Nucleus accumbens (tissue), 56 donors: ENCODE measurements at places on chromosomes 7 and 10.

- no peak for DNase-seq
Observed at GRCh38 chr10:100713049-100713858, 32.1 kb upstream of the PAX2 start.

DNA sequence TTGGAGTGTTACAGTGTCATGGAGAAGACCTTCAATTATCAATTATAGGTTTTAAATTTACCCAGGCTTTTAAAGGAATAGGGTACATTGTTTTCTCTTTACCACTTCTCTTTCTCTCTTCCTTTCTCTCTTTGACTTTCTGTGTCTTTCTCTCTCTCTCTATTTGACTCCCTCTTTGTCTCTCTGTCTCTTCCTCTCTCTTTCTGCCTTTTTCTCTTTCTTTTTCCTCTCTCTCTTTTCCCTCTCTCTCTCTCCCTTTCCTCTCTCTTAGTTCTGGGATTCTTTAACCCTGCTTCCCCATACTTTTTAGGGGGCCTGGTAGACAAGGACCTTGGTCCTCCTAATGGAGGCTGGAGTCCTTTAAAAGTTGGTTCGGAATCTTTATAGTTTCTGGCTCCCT, 15.9 kb upstream of the GHITM start:
- no peak for DNase-seq

DNA sequence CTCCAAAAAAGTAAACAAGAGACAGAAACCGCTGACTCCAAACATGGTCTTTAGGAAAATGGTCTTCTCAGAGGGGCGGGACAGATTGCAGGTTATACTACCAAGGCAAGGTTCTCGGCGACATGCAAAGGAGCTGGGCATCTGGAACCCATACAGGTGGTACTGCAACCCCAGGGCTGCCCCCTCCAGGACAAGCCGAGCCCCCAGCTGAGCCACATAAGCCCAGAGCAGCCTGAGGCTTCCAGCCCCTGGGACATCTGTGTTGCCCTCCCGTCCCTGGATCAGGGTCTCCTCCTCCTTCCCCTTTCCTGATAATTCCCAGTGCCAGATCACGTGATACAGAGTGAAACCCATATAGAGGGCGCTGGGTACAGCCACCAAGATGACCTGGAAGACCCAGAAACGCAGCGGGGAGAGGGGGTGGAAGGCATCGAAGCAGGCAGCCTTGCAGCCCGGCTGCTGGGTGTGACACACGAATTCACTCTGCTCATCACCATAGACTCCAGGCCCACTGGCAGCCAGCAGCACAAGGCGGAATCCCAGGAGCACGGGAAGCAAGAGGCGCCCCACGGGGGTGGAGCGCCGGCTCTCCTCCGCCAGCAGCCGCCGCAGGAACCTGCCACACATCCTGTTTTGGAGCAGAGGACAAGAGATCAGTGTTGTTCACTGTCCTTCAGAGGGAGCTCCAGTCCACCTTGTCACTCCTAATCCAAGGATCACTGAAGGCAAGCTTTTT, at the start of gene GJC3:
GJC3 (minus strand) TSS at position 627 of the 736 bp plus-strand sequence; CDS start at position 627, 0 bp downstream.
- no peak for DNase-seq

- no peak for DNase-seq
Observed at GRCh38 chr10:48556065-48556464, 48.8 kb downstream of the ARHGAP22 start.

DNA sequence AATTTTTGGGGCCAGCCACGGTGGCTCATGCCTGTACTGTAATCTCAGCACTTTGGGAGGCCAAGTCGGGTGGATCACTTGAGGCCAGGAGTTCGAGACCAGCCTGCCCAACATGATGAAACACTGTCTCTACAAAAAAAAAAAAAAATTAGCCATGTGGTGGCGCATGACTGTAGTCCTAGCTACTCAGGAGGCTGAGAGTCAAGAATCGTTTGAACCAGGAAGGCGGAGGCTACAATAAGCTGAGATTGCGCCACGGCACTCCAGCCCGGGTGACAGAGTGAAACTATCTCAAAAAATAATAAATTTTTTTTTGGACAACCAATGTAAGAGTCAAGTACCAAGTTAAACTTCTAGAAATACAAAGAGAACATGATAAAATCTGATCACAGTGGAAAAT, 164.6 kb downstream of the AVL9 start:
- no peak for DNase-seq

GRCh38 chr7:139495580-139496125, 12.2 kb upstream of the KLRG2 start:
- no peak for DNase-seq

- DNase-seq = no peak
Observed at GRCh38 chr7:127954357-127954748, 76.9 kb downstream of the LRRC4 start.

DNA sequence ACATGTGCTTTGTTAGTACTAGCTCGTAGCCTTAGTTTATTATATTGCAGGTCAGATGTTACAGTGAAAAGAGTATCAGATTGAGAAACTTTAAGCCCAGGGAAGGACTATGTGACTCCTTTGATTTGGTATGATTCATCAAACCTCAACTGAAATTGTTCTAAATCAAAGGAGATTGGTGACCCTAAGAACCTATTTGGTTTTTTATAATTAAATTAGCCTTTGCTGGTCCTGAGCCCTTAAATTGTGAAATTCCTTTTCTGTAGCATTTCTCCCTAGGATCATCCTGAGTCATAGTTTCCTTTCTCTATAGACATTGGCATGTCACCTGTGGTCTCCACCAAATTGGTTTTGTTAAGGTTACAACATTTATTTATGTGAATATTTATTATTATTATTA, 89.7 kb downstream of the POLR1F start:
- no peak for DNase-seq

DNA sequence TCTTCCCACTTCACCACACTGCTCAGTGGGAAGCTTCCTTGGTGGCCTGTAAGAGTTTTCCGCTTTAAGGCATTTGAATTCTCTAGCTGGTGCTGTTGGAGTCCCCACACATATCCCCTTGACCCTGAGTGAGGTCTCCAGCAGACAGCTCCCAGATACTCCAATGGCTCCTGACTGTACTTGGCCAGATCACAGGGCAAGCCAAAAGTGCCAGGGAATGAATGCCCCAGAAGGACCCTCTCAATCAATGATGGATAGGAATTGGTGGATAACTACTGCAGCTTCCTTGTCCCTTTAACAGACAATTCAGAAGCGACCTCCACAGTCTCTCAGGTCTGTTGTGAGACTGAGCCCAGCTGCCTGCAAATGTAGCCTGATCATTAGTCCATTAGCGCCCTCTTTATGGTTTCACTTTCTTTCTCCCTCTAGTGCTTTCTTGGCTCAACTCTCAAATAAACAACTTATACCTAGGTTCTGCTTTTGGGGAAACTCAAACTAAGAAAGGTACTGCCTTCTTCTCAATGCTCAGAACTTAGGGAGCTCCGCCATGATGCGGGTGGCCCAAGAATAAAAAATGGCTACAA, 283.0 kb downstream of the TCF7L2 start:
- no peak for DNase-seq

GRCh38 chr10:35765066-35765527, 123.0 kb upstream of the FZD8 start:
- DNase-seq = no peak

- DNase-seq = no peak
Observed at GRCh38 chr7:141466151-141466904, 84.9 kb upstream of the AGK start.

DNA sequence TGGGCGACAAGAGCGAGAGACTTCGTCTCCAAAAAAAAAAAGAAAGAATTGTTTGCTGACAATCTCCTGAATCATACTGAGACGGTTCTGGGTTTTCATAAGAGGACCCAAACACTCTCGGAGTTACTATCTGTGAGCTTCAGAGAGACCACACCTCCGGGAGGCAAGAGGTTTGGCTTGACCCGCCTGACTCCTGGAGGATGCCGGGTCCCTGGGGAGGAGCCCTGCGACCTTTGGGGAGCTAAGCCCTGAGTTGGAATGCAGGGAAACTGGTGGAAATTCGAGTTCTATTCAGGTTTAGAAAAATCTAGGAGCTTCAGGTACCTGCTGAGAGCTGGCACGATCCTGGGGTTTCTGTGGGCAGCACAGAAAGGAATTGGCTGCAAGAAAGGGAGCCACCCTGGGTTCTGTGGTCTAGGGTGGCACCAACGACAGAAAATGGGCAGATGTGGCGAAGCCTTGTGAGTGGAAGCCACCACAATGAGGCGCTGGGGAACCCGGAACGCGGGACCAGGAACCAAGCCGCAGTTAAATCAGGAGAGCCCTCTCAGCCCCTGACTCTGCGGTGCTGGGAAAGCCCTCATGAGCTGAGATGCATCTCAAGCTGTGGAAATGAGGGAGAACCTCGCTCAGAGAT, 21.9 kb upstream of the GATAD1 start:
- DNase-seq = no peak

GRCh38 chr7:110750931-110751605, 339.9 kb upstream of the LRRN3 start:
- DNase-seq = no peak

DNA sequence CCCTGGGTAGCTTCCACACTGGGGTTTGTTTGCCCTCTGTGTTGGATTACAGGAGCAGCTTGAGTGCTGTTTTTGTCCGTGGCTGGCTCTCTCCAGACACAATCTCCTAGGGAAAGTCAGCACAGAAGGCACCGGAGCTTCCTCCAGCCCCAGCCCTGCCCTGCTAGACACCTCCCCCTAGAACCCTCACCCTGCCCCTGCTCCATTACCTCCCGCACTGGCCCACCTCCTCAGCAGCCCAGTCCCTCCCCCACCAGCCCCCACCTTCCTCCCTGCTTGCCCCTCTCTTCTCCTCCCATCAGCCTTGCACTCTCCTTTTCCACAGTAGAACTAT, 130.5 kb downstream of the ADCY1 start:
- no peak for DNase-seq

- DNase-seq = no peak
Observed at GRCh38 chr10:112807013-112807412, 143.0 kb upstream of the TCF7L2 start.

DNA sequence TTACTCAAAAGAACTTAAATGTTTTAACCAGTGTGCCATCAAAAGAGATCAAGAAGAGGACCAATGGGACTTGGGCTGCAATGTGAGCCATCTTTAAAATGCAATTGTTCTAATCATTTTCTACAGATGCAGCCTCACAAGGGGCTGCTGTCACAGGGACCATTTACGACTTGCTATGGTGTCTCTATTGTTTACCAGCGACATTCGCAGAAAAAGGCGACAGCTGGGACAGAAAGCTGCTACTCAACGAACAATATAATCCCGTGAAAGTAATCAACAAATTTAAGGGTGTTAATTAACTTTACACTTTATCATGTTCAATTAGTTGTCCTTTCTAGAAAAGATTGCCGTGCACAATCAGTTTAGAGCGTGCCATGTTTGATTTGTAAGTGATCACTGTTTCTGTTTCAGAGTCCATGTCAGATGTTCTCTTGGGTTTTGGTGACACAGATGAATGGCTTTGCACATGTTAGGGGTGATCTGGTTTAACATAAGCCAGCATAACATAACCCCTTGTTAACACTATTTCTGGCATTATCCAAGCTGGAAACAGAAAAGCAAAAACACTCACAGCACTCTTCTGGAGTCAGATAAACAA, 110.8 kb downstream of the HIBADH start:
- DNase-seq = no peak

DNA sequence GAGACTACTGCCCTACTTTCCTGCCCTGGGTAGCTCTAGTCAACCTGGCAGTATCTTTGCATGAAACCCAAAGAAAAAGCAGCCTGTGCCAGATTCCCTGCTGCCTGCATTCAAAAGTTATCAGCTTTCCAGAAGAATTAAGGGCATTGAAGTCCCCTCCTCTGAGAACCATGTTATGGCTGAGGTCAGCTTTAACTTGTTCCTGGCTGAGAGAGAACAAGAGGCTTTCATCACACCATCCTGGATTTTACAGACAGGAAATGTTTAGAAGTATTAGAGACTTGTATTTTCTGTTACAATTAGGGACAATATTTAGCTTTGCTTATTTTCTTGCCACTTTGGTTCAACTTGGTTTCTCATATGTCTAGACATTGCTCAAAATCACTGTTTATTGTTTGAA, 238.8 kb downstream of the ARL4A start:
- no peak for DNase-seq

- DNase-seq = no peak
Observed at GRCh38 chr7:30526163-30526562, 21.5 kb upstream of the GGCT start.

DNA sequence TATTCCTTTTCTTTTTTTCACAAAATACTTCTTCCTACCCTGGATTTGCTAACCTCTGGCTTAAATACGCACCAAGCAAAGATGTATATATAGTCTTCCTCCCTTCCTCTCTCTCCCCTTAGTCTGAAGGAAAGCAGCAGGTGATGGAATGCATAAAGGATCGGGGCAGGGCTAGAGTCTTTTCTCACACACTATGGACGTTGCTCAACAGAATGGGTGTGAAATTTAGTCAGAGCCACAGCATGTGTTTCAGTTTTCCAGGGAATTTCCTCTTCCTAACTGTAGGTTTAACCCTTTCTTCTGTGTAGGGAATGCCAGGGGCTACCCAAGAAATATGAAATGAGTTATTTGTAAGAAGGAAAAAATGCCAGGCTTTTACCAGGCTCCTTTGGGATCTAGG, 71.4 kb upstream of the NFKB2 start:
- DNase-seq = no peak

DNA sequence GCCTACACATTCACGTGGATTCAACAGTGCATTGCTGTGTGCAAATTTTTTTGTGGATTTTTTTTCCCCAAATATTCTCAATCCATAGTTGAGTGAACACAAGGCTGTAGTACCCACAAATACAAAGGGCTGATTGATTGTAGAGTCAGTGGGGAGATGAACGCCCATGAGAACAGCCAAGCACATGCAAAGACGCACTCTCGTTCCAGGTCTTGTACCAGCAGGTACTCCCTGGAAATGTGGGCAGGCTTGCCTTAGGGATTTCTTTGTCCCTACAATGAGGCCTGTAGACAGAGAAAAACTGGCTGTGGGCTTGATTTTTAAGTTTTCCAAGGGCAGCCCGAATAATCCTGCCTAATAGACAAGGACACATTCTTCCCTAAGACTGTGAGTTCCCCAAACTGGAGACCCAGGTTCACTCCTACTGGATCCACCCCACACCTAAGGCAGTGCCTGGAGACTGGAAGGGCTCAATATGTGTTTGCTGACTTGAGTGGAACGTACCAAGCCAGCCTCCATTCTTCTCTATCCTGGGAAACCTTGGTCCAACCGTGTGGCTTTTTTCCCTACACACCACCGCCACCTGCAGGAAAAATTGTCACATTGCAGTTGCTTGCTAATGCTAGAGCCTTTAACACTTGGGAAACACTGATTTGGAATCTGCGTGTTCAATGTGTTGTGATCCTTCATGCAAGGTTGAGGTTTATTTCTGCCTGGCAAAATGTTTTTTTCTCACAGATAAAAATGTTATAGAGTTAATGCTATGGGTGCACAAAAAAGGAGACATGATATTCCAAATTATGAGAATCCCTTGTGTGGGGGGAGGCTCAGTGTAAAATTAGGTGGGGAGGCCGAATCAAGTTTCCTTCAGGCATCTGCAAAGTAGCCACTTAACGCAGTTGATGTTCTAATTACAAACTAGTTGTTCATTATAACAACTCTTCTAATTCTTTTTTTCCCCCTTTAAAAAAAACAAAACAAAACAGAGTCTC, 49.3 kb downstream of the PPP1R17 start:
- peak; percentile 86 for DNase-seq
